ENCODE measurements at places on chromosomes 3 and 15.

DNA sequence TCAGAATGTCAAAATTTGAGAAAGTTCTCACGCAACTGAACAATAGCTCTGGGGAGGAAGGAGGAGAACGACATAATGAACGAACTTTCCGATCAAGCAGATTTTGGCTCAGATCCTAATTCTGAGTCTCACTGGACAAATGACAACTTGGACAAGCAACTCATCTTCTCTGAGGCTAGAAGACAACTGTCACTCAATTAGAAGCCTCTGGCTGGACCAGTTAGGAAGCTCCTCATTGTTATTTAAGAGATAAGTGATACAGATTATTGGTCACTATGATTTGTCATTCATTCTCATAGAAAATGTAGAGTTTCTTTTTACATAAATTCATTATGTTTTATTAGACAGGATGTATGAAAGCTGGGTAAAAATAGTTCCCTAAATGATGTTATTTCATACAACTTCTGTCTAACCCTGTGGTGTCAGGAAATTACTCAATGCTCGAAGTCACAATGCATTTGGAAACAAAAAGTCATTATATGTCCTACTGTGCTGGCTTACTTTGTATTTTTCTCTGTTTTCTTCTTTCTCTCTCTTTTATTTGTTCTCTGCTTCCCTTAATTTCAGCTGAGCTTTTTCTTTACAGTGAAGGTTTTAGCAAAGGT lies 11.0 kb upstream of the C3orf49 start:
- DNase-seq = no peak

- no peak for DNase-seq
Observed at GRCh38 chr3:36736301-36736700, 28.1 kb downstream of the DCLK3 start.

DNA sequence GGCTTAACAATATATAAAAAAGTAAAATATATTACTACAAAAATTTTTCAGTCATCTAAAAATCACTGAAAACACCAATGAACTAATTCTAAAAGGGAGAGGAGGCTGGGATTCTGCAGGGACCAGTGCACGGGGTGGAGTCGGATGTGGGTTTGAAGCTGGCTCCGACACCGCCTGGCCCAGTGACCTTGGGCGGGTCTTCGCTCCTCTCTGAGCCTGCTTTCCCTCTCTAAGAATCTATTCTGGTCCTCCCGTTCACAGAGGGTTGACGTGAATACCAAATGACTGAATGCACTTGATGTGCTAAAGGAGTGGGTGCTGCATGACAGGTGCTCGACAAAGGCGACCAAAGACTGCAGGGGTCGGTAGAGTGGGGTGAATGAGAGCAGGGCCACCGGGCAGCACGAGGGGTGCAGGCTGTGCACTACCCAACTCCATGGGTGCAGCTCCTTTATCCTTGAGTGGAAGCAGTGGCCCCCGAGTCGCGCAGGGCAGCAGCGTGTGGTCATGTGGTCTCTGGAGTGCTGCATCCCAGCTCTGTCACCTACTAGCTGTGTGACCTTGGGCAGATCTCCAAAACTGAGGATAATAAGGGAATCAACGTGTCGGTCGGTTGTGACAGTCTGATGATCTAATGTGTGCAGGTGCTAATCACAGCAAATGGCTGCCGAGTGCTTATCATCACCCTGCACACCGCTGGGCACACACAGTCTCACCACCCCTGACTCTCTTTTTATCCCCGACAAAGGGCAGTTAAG lies 8.6 kb upstream of the IQSEC1 start:
- no peak for DNase-seq

DNA sequence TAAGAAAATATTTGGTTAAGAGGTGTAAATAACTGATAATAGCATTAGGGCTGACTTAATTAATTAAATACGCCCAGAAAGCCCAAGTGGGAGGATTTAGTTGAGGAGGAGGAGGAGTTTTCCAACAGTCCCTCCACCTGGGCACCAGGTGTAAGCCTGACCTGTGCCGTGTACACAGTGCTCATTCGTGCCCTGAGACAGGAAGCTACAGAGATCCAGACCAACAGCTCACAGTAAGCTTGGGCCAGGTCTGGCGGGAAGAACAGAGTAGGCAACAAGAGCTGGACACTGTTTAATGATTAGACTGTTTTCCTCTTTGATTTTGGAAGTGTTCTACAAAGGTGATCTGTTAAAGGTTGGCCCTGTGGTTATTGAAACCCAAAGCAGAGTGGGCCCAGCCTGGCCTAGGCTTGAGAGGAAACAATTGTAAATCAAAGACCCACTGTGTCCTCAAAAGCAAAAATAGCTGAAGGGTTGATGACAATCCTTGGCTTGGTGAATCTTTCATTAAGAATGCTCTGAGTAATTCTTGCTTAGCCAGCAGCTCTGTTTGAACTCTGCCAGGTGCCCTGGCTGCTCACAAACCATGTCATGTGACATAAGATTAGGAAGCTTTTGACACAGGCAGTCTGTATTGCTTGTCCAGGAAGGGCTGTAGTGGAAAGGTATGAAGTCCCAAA lies 13.8 kb downstream of the SQOR start:
- no peak for DNase-seq

DNA sequence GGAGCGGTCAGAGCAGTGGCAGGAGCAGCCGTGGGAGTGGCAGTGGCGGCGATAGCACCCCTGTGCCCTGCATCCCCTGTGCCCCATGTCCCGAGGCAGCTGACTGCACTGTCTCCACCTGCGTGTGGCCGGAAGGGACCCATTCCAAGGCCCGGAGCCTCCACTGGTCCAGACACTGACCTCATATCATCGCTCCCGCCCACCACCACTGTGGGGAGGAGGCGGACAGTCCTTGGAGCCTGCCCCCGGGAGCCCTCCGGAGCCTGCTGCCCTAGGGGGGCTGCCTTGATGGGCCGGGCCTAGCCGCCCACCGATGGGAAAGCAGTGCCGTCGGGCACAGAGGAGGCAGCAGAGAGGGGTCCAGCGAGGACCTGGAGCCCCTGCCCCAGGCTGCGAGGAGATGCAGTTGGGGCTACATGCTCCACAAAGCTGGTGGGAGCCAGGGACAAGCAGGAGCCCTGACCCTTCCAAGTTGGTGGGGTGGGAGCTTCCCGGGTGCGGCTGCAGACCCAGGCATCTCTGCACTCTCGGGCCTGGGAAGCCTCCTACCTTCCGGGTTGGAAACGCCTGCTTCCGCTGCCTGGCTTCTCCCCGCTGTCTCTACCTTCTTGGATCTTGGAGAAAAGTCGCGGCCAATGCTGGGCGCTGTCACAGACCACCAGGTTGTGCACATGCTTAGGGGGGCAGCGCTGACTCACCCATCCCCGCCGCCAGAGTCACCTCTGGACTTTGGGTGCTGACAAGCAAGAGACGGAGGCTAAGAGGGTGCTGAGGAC lies 283.2 kb upstream of the ROBO1 start:
- DNase-seq = no peak

DNA sequence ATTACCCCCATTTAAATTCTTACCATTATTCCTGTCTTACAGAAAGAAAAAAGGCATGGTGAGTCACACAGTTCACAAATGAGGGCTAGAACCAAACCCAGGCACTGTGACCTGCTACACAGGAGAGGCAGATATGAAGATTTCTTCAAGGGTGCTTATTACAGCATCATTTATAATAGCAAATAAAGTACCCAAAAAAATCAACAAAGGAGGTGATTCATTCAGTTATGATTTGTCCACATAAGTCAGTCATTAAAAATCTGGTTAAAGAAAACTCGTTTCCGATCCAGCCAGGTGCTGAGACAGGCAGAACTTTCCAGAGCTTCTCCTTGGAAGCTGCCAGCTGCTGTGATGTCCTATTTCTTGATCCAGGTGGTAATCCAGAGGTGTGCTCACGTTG lies 7.5 kb upstream of the LOXL1 start:
- no peak for DNase-seq

DNA sequence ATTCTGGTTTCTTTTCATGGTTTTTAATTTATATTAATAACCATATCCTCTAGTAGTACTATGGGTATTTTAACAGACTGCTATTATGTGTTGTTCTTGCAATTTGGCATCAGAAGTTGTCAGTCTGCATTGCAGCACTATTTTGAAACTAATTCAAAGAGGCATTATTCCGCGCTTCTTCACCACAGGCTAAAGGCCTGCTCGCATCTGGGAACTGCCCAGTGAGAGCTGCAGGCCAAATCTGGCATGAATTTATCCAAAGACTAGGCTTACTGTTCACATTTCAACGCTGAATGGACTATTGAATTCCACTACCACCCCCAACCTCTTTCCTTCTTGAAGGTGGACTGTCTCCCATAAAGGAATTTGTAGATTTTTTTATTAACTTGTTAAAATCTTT lies 310.4 kb upstream of the NR2F2 start:
- DNase-seq = no peak

DNA sequence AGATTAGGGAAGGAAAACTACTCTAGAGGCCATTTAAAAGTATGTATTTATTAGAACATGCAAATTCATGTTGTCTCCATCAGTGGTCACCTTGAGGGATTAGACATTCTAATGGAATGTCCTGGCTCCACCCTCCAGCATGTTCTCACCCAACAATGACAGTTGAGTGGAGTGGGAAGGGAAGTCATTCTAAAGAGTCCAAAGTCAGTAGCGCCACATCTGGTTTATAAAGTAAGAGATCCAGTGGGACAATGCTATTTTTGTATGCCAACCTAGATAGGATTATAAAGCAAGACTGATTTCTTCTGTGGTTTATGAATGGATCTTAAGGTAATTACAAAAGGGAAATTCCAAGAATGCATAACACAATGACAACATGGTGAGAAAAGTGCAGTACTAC lies 33.3 kb downstream of the SLC24A1 start:
- no peak for DNase-seq

GRCh38 chr3:138948371-138949001 lies 1.5 kb downstream of the FOXL2NB start:
- no peak for DNase-seq

DNA sequence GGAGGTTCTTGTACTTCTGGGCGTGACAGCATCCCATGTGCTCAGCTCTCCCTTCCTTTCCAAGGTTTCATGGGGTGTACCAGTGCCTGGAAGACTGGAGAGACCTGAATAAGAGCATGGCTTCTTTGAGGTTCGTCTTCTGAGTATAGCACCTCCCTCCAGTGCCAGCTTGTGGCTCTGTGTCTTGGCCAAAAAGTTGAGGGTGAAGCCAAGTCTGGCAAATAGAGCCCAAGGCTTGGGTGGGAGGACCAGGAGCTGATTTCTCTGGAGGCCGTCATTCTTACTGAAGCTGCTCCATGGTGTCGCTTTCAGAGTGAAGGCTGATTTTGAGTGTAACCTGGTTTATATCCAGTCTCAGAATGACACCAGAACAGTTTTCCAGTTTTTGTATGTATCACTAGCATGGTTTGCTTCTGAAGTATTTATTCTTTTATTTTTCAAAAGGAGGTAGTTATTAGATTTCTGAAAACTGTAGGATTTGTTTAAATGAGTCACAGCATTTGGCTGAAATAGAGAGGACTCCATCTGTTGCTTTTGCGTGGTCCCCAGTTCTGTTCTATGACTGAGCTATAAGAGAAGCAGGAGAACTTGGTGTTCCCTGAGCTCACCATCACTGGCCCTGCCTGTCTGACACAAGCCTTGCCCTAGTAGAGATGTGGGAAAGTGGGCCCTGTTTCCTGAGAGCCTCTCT lies 47.2 kb downstream of the BSN start:
- DNase-seq = no peak

DNA sequence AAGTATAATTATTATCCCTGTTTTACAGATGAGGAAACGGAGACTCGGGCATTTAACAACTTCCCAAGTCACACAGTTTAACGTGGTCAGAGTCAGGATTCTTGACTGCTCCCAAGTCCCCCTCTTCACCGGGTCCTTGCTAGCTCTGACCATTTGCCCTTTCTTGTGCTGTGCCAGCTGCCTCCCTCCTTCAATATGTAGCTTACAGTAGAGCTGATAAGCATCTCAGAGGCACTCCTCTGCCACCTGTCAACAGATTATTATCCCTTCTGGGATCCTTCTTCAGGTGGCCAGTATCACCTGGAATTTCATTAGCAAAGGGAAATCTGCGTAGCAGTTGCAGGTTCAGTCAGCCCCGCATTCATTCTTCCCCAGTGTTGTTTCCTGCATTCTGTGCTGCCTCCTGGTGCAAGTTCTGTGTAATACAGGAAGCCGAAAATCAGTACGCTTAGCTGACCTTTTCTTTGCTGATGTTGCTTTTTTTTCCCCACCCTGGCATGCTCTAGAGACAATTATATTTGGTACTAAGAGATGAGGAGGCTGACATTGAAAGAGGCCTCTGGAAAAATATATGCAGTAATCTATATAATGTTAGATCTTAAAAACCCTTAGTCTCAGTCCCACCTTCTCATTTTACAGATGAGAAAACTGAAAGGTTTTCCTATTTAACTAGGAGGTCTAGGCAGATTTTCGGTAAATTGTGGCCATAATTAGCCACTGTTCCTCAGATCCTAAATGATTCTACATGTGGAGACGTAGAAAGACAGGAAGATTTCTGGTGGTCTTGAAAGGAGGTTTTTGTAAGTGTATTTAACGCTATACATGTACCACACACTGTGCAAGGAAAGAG lies 24.8 kb downstream of the TMOD2 start:
- DNase-seq = no peak

DNA sequence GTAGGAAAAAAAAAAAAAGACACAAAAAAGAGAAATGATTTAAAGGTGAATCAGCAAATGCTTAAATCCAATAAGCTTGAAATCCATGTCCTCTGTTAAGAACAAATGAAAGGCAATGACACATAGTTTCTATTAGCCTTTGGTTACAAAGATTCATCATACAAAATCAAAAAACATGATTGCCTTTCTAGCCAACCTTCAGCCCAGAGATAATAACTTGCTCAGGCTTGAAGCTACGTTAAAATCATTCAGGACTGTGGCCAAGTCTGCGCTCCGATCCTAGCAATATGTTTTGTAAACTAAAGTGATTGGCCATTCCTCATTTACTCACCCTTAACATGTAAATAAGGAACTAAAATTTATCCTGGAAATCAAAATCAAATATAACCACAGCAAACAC lies 556.7 kb downstream of the FGF12 start:
- DNase-seq = no peak

GRCh38 chr15:68057758-68058157 lies 3.6 kb downstream of the PIAS1 start:
- DNase-seq = no peak
